ENCODE measurements at places on chromosomes 6 and 20.

- no peak for DNase-seq
These were observed 61.5 kb upstream of the FKBP1C start for GRCh38 chr6:63149730-63150129.

DNA sequence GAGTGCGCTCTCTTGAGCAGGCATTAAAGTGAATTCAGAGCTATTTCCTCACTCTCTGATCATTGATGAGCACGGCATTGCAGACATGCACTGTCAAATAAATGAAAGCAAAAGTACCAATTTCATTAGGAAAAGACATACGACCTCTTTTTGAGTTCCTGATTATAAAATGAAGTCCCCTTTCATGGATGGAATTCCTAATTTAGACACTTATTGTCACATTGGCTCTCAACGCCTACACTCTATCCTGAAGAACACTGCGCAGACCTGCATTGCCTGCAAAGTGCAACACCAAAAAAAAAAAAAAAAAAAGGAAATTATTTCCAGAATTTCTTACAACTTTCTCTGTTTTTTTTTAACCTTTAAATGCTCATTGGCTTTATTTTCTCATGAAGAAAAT is 1.6 kb downstream of the ADGRB3 start:
- no peak for DNase-seq

DNA sequence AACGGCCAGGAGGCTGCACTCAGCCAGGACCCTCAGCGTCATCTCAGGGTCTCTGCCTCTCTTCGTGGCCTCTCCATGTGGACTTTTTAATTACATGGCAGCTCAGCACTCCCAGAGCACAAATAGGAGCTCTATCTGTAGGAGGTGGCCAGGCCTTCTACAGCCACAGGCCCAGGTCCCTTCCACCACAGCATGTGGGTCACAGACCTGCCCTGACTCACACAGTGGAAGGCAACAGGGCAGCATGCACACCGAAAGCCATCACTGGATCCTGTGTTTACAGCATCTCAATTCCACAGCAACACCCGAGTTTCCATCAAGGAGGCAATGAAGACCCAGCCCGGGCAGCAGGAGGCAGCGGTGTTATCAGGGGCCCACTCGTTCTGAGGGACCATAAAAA is 65.8 kb upstream of the CD93 start:
- no peak for DNase-seq

DNA sequence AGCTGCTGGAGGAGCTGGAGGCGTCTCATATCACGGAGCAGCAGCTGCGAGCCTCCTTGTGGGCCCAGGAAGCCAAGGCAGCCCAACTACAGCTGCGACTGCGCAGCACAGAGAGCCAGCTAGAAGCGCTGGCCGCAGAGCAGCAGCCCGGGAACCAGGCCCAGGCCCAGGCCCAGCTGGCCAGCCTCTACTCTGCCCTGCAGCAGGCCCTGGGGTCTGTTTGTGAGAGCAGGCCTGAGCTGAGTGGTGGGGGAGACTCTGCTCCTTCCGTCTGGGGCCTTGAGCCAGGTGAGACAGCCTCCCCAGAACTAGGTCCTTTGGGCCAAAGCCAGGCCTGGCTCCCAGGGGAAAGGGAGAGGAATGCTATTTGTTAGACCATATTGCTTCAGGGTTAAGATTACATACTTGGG is 31.7 kb downstream of the C20orf173 start:
- no peak for DNase-seq

GRCh38 chr20:17643531-17644188 is 38.4 kb downstream of the RRBP1 start:
- no peak for DNase-seq

DNA sequence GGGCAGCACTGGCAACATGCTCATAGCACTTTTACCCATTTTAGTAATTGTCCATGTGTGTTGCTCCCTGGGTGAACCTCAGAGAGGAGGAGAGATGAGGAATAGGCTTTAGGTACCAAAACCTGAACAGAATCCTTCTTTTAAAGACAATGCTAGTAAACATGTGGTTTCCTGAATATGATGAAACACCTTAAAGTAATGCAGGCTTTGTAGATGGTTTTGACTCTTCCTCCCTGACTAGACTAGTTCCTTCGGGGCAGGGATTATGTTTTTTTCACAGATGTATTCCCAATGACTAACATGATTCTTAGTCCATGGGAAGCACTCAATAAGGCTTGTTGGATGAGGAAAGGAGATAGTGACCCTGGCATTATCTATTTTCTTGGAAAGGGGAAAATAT is 367.6 kb upstream of the JAG1 start:
- peak; percentile 59 for DNase-seq

DNA sequence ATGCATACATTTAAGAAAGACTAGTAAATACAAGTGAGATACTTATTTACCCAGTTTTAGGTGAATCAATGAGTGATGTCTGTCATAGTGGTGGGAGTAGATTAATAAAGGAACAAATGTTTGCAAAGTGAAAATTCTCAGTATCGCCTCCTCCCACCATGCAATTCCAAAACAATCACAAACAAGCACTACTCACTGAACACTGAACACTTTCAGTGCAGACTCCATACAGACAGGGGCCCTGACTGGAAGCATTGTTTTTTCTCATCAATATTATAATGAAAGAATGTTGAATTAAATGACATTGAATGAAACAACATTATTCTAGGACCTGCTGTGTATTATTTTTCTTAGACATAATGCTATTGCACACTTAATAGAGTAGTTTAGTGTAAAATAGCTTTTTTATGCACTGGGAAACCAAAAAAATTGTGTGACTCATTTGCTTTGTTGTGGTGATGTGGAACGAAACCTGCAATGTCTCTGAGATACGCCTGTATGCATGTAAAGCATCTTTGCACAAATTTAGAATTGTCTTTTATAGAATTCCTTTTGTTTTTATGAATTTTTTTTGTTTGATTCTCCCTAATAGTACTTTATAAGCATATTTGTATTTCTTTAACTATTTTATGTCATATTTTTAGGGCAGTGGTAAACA is 317.5 kb downstream of the UTRN start:
- DNase-seq: no peak

DNA sequence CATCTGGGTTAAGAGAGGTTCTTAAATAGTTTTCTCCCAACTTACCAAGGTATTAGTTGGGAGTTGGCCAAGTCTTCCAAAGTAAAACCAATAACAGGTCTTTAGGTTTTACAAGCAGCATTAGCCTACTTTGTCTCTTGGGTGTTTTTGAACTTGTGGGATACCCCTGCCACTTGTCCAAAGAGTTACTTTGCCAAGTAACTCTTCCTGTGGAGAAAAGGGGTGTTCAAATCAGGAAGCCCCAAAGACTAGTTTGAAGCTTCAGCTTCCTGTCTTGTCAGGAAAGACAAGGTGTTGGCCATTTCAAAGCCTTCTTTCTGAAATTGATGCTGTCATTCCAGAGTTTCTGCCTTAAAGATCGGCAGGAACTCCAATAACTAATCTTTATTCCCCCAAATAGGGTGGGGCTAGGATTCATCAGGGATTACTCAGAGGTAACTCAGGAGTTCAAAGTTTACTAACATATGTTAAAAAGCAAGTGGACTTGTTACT is 822 bp downstream of the RAB22A start:
- peak; percentile 21 for DNase-seq

GRCh38 chr20:37468886-37469285 is 52.2 kb upstream of the NNAT start:
- no peak for DNase-seq

DNA sequence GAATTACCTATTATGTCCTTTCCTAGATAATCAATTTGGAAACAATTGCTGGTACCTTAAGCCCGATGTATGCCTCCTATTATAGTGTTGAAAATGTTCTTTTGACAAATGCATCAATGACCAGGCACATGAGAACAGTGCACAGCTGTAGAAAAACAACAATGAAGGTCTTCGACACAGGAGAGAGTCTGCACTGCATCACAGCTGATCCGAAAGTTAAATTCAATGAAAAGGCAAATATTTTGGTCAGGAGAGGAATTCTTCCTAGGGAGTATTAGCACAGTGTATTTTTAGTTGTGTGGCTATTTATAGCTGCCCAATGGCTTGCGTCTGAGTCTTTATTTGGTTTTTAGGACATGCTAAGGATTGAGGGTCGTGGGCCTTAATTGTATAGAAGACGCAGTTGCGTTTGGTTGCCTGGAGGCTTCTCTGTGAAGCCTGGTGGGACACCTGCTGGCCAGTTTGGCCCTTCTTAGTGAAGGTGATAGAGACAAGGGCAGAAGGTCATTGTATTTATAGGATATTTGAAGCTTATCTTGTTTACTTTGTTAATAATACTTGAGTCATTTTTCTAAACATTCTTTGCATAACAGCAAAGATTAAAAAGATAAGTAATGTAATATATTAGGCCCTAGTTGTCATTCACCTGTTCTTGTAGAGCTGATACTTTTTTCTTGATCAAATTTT is 72.3 kb downstream of the CDYL start:
- no peak for DNase-seq

GRCh38 chr20:36234771-36235320 is 1.4 kb upstream of the AAR2 start:
- DNase-seq: no peak

- no peak for DNase-seq
These were observed 1.4 kb downstream of the SRC start for GRCh38 chr20:37347347-37347823.

DNA sequence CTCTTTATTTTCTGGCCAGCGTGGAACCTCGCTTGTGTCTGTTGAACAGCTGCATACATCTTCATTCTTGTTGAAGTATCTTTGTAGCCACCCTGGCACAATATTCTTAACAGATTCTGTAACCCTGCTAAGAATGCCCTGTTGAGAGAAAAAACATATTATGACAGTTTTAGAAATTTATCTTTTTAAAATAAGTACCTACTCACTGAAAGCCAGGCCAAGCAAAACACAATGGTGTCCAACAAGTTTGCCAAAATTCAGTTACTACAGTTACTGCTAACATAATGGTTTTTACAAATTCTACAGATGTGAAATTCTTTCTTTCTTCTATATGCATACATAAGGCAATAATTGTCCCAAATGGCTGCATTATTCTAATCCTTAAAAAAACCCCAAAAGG is 18.2 kb downstream of the NUP153 start:
- DNase-seq: no peak

- DNase-seq: peak; percentile 38
These were observed 49.1 kb downstream of the SYTL3 start for GRCh38 chr6:158698931-158699330.

DNA sequence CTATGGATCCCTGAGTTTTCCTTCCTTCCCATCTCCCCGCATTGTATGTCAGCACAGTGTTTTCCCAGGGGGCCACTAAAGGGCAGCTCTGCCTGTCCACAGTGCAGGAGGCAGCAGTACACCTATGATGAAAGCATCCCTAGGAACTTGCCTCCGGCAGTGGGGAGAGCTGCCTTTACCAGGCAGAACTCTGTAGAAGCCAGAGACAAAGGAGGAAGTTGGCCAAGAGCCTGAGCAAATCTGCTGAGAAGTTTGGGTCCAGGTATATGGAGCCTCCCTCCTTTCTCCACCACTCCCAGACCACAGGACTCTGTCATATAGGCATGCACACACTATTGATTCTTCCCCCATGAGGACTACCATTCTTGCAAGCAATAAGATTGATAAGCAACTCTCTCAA is 282.7 kb downstream of the TBC1D7 start:
- DNase-seq: no peak

DNA sequence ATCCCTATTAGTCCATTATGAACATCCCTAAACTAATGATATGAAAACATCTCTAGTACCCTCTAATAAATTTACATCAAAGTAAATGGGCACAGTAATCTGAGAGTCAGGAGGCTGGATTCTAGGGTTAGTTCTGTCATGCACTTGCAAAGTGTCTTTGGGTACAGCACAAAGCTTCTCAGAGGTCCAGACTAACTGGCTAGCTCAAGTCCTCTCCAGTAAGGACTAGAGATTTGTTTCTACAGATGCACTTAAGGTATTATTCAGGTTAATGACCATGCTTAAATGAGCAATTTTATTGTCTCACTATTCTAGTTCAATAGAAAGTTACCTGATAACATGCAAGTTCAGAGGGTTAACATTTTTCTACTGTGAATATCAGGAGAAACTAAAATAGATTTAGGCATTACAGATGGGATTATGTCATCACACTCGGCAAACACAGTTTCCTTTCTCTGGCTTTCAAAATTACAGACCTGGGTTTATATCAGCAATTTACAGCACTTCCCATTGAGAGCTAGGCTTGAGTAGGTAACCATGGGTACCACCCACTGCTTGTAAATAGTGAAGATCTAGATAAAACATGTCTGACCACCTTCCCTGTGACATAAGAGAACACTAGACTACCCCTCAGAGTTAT is 402.9 kb upstream of the RUNX2 start:
- peak; percentile 36 for DNase-seq

- no peak for DNase-seq
These were observed 10.5 kb downstream of the BCAS4 start for GRCh38 chr20:50805349-50805684.

- DNase-seq: no peak
These were observed 3.3 kb downstream of the TRMT11 start for GRCh38 chr6:125989631-125990030.

GRCh38 chr6:134436281-134436815 is 118.4 kb upstream of the SGK1 start:
- DNase-seq: peak; percentile 99

DNA sequence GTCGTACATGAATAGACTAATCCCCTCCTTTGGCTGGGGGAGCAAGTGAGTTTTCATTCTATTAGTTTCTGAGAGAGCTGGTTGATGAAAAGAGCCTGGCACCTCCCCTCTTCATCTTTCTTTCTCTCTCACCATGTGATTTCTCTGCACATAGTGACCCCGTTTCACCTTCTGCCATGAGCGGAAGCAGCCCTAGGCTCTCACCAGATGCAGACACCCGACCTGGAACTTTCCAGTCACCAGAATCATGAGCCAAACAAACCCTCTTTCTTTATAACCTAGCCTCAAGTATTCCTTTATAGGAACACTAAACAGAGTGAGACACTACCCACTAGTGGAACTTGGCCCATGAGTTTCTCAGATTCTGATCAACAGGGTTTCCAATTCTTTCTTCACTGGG is 16.4 kb downstream of the OTOR start:
- DNase-seq: no peak

DNA sequence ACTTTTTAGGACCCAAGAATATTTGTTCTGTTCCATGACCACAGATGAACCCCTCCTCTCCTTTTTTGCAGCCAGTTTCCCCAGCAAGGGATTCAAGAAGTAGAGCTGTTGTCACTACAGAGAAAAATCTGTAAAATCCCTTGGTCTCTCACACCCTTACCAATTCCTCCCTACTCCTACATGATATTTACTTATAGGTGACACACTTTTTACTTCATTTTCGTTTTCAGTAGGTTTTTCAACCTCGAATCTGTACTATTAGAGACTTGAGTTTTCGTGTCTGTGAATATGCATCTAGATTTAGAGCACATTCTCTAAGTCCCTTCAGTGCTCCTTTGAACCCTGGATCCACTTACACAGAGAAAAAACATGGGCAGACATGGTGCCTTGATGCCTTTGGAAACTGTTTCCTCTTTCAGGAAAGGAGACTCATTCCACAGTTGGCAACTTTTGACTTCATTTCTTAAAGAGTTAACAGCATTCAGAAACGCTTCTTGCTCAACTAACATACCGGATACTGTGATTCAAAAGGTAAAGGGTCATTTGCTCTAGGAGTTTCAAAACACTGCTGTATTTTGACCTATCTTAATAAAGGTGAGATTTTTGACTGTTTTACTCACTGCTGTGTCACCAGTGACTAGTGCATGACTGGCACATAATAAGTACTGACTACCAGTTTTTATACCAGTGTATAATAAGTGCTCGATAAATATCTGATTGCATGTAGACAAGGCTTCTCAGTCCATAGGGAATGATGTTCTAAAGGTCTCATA is 50.6 kb downstream of the LAMA4 start:
- DNase-seq: peak; percentile 95

Measured in iris pigment epithelial cell (primary cell).